ENCODE measurements at places on chromosomes 6 and 20.

- no peak for DNase-seq
Measured at GRCh38 chr20:59399426-59400099, 99.2 kb downstream of the EDN3 start.

DNA sequence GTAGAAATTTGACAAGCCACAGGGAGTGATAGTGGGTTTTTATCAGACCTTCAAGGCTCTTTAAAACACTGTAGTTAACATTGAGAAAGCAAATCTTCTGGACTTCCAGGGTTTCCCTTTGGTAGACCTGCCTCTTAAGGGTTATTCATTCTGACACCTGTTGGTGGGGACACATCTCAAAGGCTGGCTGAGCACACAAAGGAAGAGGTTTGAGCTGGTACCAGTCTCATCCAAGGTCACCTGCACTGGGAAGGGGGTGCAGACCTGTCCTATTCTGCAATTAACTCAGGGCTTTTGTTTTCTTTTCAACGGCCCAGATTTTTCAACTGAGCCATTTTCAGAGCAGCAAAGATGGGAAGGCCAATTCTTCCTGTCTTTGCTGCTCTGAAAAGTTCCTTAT lies 45.6 kb downstream of the EDN1 start:
- no peak for DNase-seq

GRCh38 chr20:47499053-47499452 lies 2.6 kb upstream of the NCOA3 start:
- no peak for DNase-seq

DNA sequence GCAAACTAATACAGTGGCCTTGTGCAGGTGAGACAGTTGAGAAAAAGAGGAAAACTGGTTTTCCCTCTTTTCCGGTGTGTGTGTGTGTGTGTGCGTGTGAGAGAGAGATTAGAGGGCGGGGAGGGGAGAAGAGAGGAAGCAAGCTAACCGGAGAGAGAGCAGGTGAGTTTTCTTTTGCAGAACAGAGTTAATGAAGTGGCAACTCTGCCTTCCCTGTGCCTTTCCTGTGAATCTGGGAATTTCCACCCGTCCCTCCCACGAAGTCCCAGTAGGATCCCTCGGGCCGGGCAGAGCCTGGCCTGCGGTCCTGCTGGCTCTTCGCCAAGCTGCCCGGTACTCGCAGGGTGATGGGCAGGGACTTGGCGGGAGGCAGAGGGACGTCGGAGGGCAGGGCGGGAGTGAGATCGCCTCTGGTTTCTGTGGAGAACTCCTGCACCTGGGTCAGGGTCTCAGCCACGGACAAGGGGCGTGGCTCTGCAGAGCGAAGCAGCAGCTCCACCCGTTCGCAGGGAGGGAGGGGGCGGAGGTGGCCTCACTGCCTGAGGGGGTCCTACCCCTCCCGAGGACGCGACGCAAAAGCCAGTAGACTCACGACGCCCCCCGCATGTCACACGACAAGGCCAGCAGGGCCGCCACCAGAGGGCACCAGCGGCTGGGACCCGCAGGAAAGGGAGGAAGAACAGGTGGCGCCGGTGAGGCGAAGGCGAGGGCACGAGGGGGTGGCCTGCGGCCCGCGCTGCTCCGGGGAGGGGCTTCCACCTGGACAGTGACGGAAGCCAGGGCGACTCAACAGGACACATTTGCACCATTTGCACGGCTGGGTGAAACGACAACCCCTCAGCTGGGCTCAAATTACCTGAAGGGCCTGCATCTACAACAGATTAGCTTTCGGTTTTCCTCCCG lies 51.2 kb upstream of the RNF182 start:
- DNase-seq, result peak; percentile 94

DNA sequence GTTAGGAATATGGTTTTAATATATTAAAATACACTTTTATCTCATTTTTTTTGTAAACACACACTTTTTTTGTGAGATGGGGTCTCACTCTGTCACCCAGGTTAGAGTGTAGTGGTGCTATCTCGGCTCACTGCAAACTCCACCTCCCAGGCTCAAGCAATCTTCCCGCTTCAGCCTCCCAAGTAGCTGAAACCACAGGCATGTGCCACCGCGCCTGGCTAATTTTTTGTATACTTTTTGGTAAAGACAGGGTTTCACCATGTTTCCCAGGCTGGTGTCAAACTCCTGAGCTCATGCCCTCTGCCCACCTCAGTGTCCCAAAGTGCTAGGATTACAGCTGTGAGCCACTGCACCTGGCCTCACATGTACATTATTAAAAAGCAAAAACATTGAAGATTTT lies 10.8 kb downstream of the IPCEF1 start:
- DNase-seq, result no peak

DNA sequence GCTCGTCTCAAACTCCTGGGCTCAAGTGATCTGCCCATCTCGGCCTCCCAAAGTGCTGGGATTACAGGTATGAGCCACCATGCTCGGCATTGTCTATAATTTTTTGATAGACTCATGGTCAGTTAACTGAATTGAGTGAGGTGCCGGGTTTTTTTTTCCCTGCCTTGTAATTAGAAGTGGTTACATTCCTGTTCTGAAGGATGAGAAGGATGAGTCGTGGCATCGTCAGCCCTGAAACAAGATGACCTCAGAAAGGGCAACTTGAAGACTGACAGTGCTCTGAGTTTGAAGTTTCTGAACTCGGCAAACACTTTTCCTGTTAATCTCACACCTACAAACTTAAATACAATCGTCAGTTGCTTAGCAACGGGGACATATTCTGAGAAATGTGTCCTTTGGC lies 158.7 kb upstream of the PDE10A start:
- no peak for DNase-seq

DNA sequence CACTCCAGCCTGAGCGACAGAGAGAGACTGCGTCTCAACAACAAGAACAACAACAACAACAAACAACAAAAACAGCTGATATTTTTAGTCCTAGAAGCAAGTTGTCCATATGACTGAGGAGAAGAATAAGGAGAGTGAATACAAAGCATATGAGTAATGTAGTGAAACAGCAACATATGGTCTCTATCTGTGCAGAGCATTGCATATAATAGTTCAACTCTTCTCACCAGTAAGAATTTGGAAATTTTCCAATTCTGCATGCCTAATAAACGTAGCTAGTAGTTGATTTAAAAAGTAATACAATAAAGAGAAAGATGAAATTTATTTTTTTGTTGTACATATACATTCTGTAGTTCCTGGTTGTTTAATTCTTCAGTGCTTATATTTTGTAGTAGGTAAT lies 129.7 kb upstream of the FAM83B start:
- DNase-seq, result no peak

DNA sequence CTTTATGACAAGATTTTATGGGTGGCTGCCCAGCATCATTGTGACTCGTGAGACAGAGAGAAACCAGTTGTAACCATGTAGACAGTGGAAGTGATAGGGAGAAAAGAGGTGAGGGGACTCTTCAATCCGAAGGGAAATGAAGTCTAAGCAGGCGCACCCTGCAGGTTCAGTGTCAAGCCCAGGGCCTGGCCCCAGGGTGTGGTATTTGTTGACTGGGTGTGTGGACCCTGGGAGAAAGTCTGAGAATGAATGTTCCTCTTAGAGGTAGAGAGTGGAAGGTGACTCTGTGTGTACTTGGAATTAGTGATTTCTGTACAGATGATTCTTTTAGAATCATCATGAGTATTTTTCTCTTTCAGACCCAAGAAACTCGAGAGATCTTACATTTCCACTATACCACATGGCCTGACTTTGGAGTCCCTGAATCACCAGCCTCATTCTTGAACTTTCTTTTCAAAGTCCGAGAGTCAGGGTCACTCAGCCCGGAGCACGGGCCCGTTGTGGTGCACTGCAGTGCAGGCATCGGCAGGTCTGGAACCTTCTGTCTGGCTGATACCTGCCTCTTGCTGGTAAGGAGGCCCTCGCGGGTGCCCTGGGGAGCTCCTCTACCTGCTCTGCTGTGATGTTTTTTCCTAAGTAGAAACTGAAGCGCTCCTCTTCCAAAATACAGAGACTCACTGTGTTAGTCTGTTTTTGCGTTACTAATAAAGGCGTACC lies 68.0 kb downstream of the PTPN1 start:
- no peak for DNase-seq

GRCh38 chr6:11273406-11274065 lies 41.1 kb upstream of the NEDD9 start:
- no peak for DNase-seq

- DNase-seq, result no peak
Measured at GRCh38 chr6:111805511-111806164, 67.6 kb downstream of the FYN start.

DNA sequence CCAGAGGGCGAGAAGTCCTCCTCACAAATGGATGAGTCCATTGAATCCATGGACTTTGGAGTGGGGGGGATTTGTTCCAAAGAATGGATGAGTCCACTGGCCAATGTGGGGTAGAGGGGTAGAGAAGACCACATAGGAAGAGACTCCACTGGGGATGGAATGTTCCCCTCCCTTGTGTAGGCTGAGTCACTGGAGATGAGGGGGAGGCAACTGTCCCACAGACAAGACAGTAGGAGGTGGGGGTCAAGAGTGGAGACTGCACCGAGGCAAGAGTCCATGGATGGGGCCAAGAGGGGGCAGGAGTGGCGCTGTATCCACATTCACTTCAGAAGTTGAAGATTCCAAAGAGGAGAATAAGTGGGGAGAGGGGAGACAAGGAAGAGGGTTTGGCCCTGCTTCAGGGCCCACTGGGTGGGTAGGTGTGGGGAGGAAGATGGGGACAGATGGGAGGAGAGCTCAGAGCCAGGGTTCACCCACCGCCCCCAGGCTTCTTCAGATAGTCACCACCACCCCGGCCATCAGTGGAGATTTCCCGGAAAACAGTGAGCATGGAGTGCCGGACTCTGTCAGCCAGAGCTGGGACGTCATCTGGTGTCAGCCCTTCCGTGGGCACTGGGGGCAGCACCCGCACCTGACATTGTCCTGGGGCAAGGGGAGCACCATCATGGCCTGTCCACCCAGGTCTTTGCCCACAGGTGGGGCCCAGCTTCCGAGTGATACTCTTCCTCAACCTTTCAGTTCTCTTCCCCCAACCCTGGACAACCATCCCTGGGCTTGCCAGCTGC lies 4.6 kb downstream of the EGFL8 start:
- DNase-seq, result no peak

GRCh38 chr6:40116832-40117231 lies 182.6 kb upstream of the MOCS1 start:
- DNase-seq, result no peak

DNA sequence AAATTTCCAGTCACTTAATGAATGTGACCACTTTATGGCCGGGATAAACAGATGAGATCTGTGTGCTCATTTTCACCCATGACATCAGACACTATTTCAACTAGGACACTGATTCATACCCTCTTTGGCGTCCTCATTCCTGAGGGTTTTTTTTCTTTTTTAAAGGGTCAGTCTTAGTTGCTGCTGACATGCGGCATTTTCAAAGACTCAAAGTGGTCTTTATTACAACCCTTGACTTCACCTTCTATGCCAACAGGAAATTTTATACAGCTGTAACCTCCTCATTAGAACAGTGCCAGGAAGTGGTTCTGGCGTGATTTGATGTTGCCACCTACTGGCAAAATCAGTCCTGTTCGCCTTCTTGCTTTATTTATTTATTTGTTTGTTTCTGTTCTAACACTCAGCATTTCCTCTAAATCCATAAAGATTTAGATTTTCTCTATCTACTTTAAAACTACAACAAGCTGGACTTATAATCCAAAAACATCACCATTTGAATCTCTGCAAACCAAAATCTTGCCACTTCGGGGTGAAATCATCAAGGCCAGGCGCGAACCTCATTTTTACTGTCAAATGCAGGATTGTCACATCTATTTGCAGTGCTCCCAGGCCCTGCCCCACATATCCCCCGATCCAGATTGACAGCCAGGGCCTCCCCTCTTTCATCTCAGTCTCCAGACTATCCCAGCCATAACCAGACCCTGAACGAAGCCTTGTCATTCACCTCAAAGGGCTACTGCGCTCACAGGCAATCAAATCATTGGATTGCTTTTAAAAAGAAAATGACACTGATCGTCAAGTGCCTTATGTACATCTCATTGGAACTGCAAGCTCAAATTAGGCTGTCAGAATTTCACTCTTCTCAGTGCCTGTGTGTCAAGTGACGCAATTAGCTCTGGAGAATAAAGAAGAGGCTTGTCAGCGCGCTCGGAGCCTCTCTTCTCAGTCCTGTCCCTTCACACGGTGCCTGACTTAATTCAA lies 77.5 kb downstream of the C6orf118 start:
- DNase-seq, result no peak

- DNase-seq, result peak; percentile 53
Measured at GRCh38 chr20:63652192-63652980, 838 bp downstream of the STMN3 start.

- no peak for DNase-seq
Measured at GRCh38 chr6:170053966-170054661, 236.8 kb downstream of the DLL1 start.

DNA sequence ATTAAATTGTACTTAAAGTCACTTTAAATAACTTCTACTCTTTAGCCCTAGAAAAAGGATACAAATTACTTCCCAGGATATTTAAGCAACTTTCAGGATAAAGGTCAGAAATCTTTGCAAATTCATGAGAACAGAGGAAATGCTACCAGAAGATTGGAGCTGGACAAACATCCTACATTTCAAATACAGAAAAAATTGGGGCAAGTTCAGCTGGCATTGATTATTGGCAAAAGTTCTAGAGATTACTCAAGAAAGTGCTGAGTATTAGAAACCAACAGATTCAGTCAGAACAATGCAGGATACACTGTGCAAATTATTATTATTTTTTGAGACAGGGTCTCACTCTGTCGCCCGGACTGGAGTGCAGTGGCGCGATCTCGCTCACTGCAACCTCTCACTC lies 6.0 kb downstream of the SLC22A23 start:
- DNase-seq, result no peak

GRCh38 chr20:31602779-31603441 lies 2.2 kb upstream of the ID1 start:
- no peak for DNase-seq

DNA sequence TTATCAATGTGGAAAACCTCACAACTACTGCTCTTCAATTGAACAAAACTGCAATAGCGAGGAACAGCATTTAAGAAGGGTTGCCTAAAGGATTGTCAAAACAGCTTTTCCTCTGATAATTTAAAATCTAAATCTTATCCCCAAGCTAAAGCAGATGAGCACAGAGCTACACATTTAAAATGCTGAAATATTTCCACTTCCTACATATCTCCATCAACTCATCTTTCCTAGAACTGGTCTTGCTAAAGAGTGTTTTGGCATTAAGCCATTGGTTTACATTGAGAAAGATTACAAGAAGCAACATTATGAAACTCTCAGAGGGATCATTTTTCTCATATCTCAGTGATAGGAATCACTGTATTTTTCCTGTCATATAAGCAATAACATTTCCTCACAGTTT lies 3.6 kb downstream of the OR10C1 start:
- no peak for DNase-seq

- DNase-seq, result no peak
Measured at GRCh38 chr20:1382670-1383069, 10.2 kb downstream of the FKBP1A start.

DNA sequence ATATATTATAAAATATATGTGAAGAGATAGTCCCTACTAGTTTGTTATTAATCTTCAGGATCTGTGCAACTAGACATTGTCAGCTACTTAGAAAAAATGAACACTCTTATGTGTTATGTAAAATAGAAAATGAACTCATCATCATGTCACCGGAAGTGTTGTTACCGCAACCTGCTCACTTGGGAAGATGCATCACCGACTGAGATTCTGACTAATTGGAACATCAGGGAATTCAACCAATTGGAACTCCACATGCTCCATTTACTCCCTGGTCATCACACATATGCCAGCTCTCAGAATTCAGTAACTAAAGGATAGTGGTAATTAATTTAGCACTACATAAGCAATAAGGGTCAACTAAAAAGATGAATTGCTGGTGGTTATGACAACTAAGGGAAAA lies 16.7 kb upstream of the B3GAT2 start:
- no peak for DNase-seq

GRCh38 chr6:72856801-72857200 lies 234.9 kb downstream of the KCNQ5 start:
- DNase-seq, result no peak

GRCh38 chr6:80263585-80263984 lies 157.1 kb downstream of the BCKDHB start:
- no peak for DNase-seq

All from H9 (cell line).